Stimulated activated CD8-positive, alpha-beta memory T cell treated with anti-CD3 and anti-CD28 coated beads, Interleukin-2, amount 100 ng/mL, for 48 hours (primary cell): ENCODE measurements at places on chromosomes 6 and 20.

GRCh38 chr20:9287826-9288225, 218.9 kb downstream of the PLCB4 start:
- no peak for DNase-seq

DNA sequence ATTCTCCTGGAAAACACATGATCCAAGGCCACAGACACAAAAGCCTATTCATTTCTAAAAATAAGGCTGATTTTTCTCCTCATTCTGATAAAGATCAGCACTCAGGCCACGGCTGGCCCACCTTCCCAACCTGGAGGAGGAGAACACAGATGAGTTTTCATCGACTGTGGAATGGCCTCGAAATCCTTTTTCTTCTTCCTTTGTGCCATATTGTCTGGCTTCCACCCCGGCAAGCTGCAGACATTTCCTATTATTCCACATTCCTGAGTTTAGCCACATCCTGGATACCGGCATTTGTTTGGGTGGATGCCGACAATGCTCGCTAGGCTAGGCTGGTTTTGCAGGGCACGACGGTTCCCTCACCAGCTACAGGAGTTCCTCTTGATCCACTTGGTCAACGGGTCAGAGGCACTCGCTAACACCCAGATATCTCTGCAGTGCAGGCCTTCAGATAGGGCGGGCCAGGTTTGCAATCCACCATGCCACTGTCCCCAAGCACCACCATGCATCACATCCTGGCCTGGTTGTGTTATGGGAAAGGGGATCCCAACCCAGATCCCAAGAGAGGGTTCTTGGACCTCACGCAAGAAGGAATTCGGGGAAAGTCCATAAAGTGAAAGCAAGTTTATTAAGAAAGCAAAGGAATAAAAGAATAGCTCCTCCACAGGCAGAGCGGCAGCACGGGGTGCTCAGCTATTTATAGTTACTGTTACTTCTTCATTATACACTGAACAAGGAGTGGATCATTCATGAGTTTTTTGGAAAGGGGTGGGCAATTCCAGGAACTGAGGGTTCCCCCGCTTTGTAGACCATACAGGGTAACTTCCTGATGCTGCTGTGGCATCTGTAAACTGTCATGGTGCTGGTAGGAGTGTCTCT, 4.2 kb upstream of the CTSZ start:
- DNase-seq = no peak

- no peak for DNase-seq
These were observed 64.7 kb upstream of the RPS6KA2 start for GRCh38 chr6:166691746-166692145.

DNA sequence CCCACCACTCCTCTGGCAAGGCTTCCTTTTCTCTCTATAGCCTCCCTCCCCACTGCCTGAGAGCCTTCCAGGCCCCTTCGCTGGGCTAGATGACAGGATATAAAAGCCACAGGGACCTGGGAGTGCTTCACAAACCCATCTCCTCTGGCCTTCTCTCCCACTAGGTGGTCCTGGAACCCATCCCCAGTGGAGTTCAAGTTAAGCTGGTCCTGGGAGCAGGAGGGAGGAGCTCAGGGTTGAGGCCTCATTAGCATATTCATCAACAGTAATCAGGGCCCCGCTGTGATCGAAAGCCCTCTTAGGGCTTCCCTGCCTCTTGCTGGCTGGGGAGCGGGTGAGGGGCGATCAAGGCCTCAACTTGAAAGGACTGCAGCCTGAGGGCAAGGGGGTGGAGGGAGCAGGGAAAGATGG, 9.1 kb downstream of the EBF4 start:
- no peak for DNase-seq

DNA sequence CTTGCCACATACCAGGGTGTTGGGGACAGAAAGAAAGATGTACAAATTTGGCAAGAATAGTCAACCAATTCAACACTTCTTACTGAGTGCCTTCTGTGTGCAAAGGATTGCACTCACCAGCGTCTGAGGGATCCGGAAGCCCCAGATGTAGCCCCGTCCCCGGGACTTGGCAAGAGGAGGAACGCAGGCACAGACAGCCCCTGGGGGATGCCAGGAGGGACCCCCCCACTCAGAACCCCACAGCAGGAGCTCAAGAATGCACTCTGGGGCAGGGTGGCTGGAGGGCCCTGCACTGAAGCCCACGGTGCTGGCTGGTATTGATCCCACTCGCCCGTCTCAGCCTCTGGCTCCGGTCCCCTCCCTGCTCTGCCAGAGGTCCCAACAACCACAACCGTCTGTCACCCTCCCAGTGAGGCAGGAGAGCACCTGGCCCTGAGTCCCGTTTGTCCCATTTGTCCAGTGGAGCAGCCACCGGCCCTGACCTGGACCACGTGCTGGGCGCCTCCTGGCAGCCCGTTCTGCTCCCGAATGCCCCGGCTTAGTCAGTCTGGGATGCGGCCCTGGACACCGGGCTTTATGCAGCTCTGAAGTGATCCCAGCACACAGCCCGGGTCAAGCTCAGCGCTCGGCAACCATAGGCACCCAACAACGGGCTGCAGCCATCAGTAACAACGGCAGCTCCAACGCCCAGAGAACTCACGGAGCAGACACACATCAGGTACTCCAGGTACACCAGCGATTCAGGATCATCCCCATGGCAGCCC, 128.7 kb downstream of the DLL1 start:
- no peak for DNase-seq

GRCh38 chr20:45339799-45340198, 8.4 kb downstream of the SDC4 start:
- DNase-seq = no peak

- DNase-seq = no peak
These were observed 90.7 kb upstream of the PRDM1 start for GRCh38 chr6:105995391-105995865.

- DNase-seq = no peak
These were observed 166.1 kb downstream of the TMEM242 start for GRCh38 chr6:157157258-157157657.

GRCh38 chr6:137657351-137657911, 163.2 kb upstream of the OLIG3 start:
- no peak for DNase-seq

GRCh38 chr6:81682235-81682795, 70.2 kb downstream of the TENT5A start:
- no peak for DNase-seq

GRCh38 chr20:41854765-41855164, 236.6 kb upstream of the CHD6 start:
- DNase-seq = no peak

DNA sequence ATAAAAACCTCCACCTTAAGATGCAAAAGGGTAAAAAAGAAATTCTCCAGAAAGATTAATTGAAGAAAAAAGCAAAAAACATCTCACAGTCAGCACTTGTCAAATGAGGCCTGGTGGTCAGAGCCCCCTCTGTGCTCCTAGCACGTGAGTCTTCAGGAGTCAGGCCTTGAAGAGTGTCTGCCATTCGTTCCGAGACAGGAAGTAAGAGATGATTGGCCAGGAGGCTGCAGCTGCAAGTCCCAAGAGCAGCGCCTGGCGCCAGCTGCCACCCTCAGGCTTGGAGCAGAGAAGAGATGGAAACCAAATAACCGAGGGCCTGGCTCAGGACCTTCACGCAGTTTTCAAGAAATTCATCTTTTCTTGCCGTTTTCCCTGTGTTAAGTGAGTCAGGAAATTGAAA, 65.0 kb downstream of the FAM120B start:
- no peak for DNase-seq

DNA sequence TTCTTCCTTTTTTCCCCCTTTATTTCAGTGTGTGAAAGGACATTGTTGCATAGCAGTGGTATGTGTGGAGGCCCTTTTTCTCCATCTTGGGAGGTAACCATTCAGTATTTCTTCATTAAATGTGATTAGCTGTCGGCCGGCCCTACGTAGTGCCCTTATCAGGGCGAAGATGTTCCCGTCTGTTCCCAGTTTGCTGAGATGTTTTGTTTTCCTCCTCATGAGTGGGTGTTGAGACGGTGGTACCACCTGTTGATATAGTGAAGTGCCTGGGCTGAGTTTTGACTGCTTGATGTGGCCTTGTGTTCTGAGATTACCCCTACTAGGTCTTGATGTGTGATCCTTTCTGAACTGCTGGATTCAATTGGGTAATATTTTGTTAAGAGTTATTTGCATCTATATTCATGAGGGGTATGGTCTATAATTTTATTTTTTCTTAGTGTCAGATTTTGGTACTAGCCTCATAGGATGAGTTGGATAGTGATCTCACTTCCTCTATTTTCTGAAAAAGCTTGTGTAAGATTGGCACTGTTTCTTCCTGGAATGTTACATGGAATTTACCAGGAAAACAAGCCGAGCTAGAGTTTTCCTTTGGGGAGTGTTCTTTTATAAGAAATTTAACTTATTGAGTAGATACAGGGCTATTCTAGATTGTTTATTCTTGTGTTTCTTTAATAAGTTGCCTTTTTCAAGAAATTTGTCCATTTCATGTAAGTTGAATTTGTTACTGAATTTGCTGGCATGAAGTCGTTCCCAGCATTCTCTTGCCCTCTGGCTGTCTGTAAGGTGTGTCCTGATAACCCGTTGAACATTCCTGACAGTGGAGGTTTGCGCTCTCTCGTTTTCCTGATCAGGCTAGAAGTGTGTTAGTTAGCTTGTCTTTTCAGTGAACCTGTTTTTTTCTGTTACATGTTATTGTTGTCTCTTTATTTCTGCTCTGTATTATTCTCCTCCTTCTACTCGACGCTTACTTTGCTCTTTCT, 4.3 kb downstream of the MTG2 start:
- no peak for DNase-seq

DNA sequence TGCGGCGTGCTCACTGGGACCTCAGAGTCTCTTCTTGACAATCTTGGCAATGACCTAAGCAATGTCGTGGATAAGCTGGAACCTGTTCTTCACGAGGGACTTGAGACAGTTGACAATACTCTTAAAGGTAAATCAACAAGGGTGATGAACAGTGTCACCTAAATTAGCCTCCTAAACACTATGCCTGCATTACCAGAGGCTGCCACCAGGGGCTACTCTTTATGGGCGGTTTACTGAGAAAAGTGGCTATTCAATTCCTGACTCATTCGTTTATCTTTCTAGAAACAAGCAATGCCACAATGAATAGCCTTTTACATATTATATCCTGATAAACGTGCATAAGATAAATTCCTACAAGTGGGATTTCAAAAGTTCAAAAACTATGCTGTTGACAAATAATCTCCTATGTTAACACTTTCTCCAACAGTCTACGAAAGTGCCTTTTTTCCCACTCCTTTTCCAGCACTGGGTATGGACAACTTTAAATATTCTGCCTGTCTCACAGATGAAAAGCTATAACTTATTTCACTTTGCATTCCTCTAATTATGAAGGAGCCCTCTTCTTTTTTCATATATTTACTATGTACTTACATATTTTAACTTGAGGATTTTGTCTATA, 1.3 kb downstream of the BPIFA2 start:
- DNase-seq = peak; percentile 6

GRCh38 chr6:29675561-29675960, 5.4 kb downstream of the ZFP57 start:
- no peak for DNase-seq

- DNase-seq = no peak
These were observed 99.8 kb downstream of the TAF4 start for GRCh38 chr20:61965606-61966491.

GRCh38 chr6:22062807-22063408, 233.9 kb downstream of the PRL start:
- peak; percentile 27 for DNase-seq

GRCh38 chr20:57893366-57893999, 183.7 kb upstream of the PMEPA1 start:
- DNase-seq = no peak

GRCh38 chr20:16801919-16802651, 53.9 kb downstream of the OTOR start:
- peak; percentile 53 for DNase-seq

- DNase-seq = no peak
These were observed 55.4 kb upstream of the TULP4 start for GRCh38 chr6:158256746-158257424.
